GM03348 (cell line): ENCODE measurements at places on chromosomes 11 and 22.
A peak's percentile ranks its signal among the peaks of the same experiment; 100 is the strongest.

DNA sequence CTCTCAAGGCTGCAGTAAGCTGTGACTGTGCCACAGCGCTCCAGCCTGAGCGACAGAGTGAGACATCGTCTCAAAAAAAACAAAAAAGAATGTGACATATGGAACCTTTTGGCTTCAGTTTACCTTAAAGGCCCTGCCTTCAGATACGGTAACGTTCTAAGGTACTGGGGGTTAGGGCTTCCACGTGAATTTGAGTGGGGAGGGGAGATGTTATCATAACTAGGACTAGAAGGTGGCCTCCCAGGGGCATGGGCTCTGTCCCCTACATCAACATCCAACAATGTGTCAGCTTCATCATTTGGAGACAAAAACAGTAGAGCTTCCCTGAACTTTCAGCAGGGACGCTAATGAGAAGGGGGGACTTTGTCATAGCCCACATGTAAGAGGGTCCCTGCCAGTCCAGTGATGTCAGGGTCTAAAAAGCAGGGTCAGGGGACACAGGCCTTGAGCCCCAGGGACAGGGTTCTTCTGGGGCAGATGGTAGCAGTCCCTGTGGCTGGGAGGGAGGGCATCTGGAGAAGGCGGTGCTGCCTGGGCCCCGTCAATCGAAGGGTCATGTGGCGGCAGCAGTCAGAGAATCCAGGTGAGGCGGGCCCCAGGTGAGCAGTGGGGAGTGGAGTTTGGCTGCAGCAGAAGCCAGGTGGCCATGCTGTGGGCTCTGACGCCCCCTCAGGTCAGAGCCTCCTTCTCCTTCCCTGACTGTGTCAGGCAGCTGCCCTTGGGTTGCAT, 79.8 kb downstream of the BCR start:
- no peak for DNase-seq

DNA sequence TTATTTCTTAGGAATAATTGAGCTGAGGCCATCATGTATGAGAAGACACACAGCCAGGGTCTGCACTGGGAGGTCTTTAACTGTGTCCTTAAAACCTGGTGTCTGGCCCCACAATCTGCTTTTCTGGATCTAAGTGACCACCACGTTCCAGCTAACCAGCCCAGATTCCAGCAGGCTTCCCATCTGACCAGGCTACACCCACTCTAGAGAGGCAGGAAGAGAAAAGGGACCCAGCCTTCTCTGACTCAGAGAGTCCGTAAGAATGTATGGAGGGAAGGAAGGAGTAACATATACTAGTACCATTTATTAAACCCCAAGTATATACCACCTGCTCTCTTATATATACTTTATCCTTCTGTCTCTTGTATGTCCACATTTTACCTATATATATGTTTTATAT, 80.1 kb downstream of the LDLRAD3 start:
- peak; percentile 60 for DNase-seq

DNA sequence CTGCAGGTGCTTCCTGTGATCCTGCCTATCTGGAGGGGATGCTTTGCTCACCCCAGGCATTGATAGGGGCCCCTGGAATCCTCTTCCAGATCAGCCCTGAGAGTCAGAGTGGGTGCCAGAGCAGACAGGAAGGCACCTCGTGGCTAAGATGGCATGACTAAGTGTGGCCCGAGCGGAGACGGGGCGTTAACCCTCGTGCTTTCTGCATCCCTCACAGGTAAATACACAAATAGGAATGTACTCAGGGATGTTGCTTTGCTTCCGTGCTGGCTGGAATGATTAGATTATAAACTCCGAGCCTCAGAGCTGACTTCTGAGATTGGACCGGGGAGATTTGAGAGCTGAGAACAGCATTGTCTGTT, 312.7 kb upstream of the B3GAT1 start:
- no peak for DNase-seq

- no peak for DNase-seq
These were observed 167.8 kb downstream of the DLG2 start for GRCh38 chr11:85459304-85459703.

- no peak for DNase-seq
These were observed 54.3 kb upstream of the VSTM5 start for GRCh38 chr11:93904716-93905115.

- no peak for DNase-seq
These were observed 625.8 kb upstream of the B3GAT1 start for GRCh38 chr11:135037828-135038227.

DNA sequence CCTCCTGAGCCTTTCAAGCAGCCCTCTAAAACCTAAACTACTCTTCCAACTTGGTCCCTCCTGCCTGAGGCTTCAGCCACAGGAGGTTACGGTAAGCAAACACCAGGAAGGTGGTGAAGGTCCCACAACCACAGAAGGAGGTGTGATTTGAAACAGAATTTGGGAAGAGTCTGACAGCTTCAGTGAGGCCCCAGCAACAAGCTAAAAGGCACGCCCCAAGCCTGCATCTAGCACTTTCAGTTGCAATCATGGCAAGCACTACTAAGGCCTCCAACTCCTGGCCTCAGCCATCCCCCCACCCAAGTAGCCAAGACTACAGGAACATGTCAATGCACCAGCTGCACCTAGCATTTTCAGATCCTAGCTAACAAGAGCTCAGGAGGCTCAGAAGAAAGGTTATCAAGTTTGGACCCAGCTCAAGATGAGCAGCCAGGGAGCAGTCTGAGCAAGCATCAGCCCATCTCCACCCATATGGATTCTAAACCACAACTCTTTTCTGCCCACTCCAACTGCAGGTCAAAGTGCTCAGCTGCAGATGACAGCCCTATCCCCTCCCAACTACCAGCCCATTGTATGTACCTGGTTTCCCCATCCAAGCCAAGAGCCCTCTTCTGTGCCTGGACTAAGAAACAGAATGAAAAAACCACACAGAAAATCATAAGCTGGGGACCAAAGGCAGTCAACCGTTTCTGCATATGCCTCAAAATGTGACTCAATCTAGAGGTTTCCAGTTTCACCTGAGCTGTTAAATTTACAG, 10.4 kb upstream of the AHNAK start:
- no peak for DNase-seq

DNA sequence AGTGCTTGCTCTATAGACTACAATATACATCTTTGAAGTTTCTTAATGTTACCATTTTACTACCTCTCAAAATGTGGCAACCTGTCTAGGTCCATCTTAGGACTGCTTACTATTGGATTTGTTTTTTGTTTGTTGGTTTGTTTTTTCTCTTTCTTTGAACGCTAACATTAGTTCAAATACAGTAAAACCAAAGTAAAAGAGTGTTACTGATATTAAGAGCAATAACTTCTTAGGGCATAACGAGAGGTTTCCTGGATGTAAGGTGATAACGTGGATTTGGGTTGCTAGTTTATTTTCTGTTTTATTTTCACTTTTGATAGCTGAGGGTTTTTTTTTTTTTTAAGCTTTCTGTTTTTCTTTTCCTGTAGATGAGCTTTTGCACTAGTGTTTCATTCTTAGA, 43.6 kb downstream of the TMEM135 start:
- no peak for DNase-seq

GRCh38 chr22:41445129-41446056, 1.2 kb downstream of the TOB2 start:
- peak; percentile 22 for DNase-seq

DNA sequence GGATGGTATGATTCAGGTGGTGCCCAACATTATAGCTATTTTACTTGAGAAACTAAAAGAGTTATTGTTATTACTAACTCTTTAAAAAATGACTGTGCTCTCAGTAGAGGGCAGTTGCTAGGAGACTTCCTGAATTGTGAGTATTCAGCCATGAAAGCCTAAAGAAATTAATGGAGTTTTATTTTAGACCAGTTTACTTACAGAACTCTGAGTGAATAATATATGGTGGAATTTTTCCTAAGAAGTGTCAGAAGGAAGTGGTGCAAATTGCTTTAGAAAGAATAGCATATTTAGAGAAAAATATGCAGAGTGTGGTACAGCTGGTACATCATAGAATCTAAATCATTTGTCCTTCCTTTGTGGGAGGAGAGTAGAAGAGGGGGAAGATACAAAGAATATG, 689.9 kb upstream of the CCDC90B start:
- no peak for DNase-seq

DNA sequence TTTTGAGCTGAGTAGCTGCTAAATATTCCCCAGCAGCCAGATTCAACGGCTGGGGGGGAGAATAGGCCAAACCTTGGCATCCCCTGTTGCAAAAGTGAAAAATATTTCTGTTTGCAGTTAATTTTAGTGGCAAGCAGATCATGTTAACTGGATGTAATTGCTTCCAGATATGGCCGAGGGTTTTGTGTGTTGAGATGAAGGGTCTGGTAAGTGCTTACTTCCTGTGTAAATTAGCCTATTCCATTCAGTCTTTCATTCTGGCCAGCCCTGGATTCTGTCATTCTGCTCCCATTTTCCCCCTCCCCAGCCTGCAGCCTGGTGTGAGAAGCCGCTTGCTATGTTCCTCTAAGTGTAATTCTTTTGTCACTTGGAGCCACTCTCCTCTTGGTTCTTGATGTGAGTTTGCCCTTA, 17.4 kb downstream of the ZBTB16 start:
- DNase-seq, result no peak

- DNase-seq, result no peak
These were observed 589.7 kb upstream of the KIRREL3 start for GRCh38 chr11:127590314-127590713.

GRCh38 chr22:27892064-27892463, 27.0 kb downstream of the PITPNB start:
- no peak for DNase-seq

DNA sequence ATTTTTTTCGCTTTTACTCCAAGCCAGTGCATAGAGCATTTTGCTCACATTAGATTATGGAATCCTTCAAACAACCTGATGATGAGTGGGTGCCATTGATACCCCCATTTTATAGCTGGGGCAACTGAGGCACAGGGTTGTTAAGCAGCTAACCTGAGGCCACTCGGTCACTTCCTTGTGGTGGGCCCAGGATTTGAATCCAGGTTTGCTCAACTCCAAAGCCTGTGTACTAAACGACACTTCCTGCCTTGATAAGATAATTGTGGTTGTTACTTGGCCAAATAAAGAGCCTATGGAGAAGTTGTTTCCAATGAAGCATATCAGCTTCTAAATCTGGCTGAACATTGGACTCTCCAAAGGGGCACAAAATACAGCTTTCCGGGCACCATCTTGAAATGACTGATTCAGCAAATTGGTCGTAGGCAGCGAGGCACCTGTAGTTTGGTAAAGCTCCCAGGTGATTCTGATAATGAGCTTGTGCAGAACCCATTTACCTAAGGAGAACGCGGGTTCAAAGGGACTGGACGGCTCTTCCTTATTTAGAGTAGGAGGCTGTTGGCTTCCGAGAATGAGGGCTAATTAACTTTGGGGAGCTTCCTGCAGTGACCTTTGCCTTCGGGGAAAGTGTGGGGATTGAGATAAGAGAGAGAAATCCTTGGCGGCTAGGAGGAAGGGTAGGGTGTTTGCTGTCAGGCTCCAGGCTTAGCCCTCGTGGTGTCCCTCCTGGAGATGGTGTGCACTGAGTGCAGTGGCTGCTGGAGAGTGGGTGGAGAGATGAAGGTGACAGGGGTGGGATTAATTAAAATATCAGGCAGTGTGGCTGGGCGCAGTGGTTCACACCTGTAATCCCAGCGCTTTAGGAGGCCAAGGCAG, 17.5 kb upstream of the EHF start:
- no peak for DNase-seq

GRCh38 chr22:39431821-39432251, 25.0 kb upstream of the MGAT3 start:
- no peak for DNase-seq

- DNase-seq, result no peak
These were observed 628.7 kb downstream of the NTM start for GRCh38 chr11:131999084-131999483.

GRCh38 chr11:2771758-2772466, 72.1 kb upstream of the KCNQ1OT1 start:
- DNase-seq, result no peak

DNA sequence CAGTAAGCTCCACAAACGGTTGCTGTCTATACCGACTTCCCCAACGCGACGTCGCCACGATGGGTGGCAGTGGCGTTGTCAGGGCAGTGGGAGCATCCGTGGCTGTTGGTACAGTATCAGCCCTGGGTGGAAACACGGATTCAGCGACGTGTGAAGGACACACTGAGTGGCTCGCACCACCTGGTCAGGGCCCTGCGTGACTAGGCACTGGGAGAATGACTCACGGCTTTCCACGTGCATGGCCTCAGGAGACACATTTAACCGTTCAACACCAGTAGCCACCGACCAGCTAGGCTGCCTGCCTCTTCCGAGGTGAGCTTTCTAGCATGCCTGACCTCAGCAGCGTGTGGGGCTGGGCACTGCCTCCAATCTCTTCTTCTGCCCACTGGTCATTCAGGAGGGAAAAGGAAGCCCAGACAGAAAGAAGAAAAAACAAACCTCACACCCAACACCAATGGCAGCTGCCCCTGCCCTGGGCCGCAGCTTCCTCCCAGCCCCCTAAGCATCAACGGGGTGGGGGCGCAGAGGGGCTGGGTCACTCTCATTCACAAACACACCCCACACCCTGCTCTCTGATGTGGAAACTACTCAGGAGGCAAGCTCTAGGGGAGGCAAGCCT, 59.0 kb downstream of the MYH9 start:
- peak; percentile 37 for DNase-seq

DNA sequence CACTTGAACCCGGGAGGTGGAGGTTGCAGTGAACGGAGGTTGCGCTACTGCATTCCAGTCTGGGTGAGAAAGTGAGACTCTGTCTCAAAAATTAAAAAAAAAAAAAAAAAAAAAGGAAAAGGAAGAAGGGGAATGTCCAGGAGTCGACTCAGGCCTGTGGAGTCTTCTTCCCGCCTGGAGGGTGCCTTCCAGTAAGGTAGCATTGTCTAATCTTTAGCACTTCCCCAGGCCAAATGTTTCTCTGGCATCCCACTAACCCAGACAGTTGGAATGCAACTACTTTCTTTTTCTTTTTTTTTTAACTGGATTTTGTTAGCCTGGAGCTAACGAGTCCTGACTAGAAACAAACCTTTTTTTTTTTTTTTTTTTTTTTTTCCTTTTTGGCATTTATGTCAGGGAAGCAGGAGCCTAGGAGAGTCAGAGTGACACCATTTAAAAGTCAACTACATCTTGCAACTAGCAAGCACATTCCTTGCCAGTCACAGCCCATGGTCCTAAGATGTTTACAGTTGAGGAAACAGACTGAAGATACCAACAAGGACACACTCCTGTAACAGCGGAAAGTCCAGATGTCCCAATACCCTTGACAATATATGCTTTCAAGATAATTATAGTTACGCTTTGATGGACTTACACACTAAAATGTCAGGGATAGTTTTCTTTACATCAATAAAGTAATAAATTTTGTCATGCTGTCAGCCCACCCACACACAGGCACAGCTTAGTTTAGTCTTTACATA, 10.6 kb downstream of the PLET1 start:
- peak; percentile 11 for DNase-seq
